ENCODE measurements at places on chromosomes 5 and 9.

DNA sequence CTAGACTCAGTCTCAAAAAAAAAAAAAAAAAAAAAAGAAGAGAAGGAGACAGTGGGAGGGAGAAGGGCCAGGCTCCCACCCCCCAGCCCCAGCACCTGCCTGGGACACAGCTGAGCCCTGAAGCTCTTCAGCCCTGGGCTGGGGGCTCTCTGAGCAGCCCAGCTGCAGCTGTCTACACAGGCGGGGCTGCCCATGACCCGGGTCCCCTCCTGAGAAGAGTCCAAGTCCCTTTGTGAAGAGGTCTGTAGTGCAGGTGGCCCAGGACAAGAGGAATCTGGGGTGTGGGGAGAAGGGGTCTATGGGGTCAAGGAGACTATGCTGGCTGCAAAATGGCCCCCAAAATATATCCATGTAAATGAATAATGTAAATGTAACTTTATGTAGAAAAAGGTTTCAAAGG is 6.7 kb upstream of the LCN2 start:
- DNase-seq = no peak

- no peak for DNase-seq
Observed at GRCh38 chr9:69963803-69964202, 79.8 kb upstream of the MAMDC2 start.

DNA sequence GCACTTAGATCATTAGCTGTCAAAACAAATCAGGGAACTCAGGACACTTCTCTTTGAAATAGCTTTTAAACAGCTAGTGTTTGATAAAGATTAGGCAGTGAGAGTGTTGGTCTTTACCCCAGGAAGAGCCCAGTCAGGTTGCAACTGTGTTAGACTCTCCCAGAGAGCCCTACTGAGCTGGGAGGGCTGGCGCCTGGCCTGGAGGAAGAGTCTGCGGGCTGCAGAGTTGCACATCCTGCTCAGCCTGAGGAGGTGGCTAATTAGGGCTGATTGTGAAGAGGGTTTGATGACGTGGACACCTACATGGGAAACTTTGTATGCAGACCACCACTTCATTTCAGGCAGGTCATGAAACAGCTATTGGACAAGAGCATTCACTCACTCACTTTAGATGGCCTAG is 112.0 kb downstream of the TMEM174 start:
- DNase-seq = no peak

DNA sequence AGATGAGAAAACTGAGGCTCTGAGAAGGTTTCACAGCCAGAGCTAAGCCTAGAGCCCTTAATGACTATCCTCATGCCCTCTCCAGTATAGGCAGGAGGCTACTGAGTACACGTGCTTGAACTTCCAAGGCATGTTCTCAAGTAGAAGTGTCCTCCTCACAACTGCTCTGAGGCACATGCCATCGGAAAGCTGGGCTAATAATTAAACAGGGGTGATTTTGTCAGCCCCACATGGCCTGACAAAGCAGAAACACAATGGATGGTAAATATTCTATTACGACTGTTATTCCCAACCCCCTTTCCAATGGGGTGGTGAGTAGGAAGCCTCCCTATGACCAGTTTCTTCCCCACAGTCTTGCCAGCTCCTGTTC is 34.3 kb downstream of the KCNIP1 start:
- DNase-seq = no peak

- DNase-seq = no peak
Observed at GRCh38 chr9:112174965-112175795, at the start of gene SUSD1. Gene SUSD1, minus strand, starts transcription at chr9:112175297. Its CDS starts 62 bp downstream, at chr9:112175235.

DNA sequence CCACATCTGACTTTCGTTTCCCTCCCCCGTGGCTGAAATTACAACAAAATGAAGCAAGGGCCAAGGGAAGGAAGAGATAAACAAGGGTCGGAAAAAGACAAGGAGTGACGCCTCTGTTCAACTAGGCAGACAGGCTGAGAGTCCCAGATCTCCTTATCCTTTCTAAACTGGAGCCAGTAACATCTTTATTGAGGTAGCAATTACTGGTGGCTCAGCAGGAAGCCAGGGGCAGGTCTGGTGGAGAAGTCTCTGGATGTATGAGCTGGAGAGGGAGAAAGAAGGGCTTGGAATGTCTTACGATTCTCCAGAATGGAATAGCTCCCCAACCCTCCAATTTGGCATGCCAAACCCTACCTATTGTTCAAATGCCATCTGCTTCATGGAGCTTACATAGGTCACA is 190.8 kb upstream of the BRINP1 start:
- no peak for DNase-seq

All from stimulated activated CD4-positive, alpha-beta T cell treated with anti-CD3 and anti-CD28 coated beads, Interleukin-1b, Interleukin-23, amount 100 ng/mL, for 48 hours (primary cell).